ENCODE measurements at places on chromosomes 4 and X. TPM values are rescaled to one million over a fixed set of nuclear protein-coding genes. Genes with fewer than 3 reads are reported as not detected.

Gene PAK3
- 20.3 TPM for total RNA-seq

Gene LIMCH1
- 136 TPM for total RNA-seq

Gene ADAM29
- not detected for total RNA-seq

Gene IGFBP7
- 1,486 TPM for total RNA-seq

Gene TBX22
- 8.4 TPM for total RNA-seq

Gene PPP2R2C
- total RNA-seq: 0.15 TPM

Gene STPG2
- 2.3 TPM for total RNA-seq

Gene TCP11X2
- total RNA-seq: not detected

Gene SLC7A11
- total RNA-seq: 9.9 TPM

Gene DDIT4L
- 1.4 TPM for total RNA-seq

Gene ZFX
- total RNA-seq: 105 TPM

Gene AR
- 10.9 TPM for total RNA-seq

Gene PLAC1
- total RNA-seq: not detected

- no peaks in the 10 kb centered on the region for H3K36me3 ChIP-seq
- H3K27ac ChIP-seq: peak within 1 kb of the TSS; percentile 100
- DNase-seq: peak; percentile 73
- peaks cover 12% of the 10 kb centered on the region for H3K4me1 ChIP-seq
- H3K27me3 ChIP-seq: no peaks in the 10 kb centered on the region
- H3K4me3 ChIP-seq: peak within 1 kb of the TSS; percentile 33
Measured at GRCh38 chr4:78551420-78552351, at the start of gene ANXA3. Gene ANXA3 (plus strand): TSS chr4:78551770. CDS start chr4:78554474, 2,704 bp downstream.

DNA sequence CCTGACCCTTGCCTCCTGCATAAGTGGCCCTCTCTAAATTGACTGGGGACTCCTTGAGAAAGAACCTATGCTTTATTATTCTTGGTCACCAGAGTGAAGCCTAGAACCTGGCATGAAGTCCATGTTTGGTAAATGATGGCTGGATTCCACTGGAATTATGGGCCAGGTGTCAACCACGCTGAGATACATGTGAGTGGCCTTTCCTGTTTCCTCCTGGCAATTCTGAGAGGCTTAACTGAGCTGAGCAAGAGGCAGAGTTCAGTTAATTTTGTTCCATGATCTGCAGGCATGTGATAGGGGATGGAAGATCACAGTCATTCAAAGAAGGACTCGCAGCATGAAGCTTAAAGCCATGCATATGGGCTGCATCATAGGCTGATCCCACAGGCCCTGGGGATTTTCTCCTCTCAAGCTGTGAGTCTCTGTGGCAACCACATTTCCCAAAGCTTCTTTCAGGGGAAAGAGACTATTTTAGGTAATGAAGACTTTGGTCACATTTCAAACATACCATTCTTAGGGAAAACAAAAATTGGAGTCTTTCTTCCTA lies 69.4 kb upstream of the CLNK start:
- no peaks in the 10 kb centered on the region for H3K4me1 ChIP-seq
- no peak overlapping the region for H3K27ac ChIP-seq
- no peaks in the 10 kb centered on the region for H3K36me3 ChIP-seq
- H3K4me3 ChIP-seq: no peak overlapping the region
- no peak for DNase-seq
- no peaks in the 10 kb centered on the region for H3K27me3 ChIP-seq

- H3K36me3 ChIP-seq: no peaks in the 10 kb centered on the region
- H3K4me3 ChIP-seq: no peak overlapping the region
- no peaks in the 10 kb centered on the region for H3K27me3 ChIP-seq
- H3K4me1 ChIP-seq: no peaks in the 10 kb centered on the region
- H3K27ac ChIP-seq: no peak overlapping the region
Measured at GRCh38 chr4:147351083-147351787, 129.7 kb upstream of the EDNRA start.

GRCh38 chr4:1008840-1009541 lies 2.4 kb upstream of the FGFRL1 start:
- H3K27me3 ChIP-seq: peaks cover 4% of the 10 kb centered on the region
- H3K4me3 ChIP-seq: peak overlapping the region; percentile 65
- no peak overlapping the region for H3K27ac ChIP-seq

GRCh38 chrX:16589211-16589610 lies 60.7 kb upstream of the S100G start:
- H3K4me3 ChIP-seq: no peak overlapping the region
- H3K27me3 ChIP-seq: no peaks in the 10 kb centered on the region
- no peaks in the 10 kb centered on the region for H3K36me3 ChIP-seq

DNA sequence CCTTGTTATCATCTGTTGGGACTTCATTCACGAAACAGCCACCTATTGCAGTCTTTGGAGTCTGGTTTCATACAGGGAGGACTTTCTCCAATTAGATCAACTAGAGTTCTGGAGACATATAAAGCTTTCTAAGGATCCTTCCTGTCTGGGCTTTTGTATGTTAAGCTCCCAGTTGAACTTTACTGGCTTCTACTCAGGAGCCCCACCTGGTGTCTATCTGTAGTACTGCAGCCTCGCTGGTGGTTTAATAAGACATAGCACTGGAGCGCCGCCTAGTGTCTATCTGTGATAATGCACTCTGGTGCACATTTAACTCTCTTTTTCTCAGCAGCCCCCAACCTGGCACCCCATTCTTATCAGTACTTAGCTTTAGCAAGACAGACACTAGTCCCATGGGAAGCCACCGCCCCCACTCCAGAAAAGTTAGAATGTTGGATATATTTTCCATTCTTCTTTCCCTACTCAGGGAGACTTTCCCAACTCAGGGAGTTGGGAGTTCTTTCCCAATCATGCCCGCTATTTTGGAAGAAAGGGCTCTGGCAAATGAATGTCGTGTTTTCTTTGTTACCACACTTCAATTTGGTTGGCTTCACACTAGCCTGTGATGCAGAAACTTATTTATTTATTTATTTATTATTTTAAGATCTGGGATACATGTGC lies 36.9 kb upstream of the SYTL4 start:
- no peaks in the 10 kb centered on the region for H3K4me1 ChIP-seq
- peak; percentile 81 for DNase-seq
- H3K27ac ChIP-seq: no peak overlapping the region
- no peaks in the 10 kb centered on the region for H3K36me3 ChIP-seq

DNA sequence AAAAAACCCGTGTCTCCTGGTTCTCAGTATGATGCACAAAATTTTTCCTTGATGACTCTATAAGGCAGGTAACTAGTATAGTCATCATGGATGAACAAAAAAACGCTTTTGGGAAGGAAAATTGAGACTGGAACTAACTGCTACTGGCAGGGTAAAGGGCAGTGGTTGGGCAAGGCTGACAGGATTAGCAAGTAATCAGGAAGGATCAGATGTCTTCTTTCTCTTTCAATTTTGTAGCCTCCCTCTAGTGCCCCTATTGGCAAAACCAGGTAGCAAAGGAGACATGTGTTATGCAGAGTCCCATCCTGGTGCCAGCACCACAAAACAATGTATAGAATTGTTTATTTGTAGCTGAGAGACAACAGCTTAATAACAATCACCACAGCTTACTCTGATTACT lies 12.8 kb upstream of the SLITRK4 start:
- H3K27me3 ChIP-seq: no peaks in the 10 kb centered on the region
- no peak overlapping the region for H3K4me3 ChIP-seq
- H3K4me1 ChIP-seq: no peaks in the 10 kb centered on the region
- DNase-seq: peak; percentile 1
- H3K36me3 ChIP-seq: no peaks in the 10 kb centered on the region

- H3K4me3 ChIP-seq: no peak overlapping the region
- H3K27me3 ChIP-seq: no peaks in the 10 kb centered on the region
- DNase-seq: no peak
- no peaks in the 10 kb centered on the region for H3K36me3 ChIP-seq
- H3K4me1 ChIP-seq: no peaks in the 10 kb centered on the region
Measured at GRCh38 chrX:10360116-10360515, 203.3 kb downstream of the CLCN4 start.

DNA sequence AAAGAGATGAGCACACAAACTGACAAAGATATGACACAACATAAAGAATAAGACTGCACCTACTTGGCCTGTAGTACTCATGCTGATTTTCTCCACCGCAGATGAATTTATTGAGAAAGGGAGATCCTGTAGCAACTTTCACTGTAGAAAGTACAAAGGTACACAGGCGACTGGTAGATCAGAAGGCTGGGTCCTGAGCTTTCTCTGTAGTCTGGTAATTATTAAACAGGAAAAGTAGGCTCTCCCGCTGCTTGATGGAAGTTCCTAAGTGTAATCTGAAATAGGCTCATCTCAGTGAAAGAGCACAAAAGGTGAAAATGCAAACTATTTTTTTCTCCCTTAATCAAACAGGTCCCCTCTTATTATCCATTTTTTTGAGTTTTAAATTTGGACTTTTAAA lies at the start of gene ADH6:
ADH6 (minus strand) TSS at position 175 of the 400 bp plus-strand sequence; CDS start at position 81, 94 bp downstream.
- no peaks in the 10 kb centered on the region for H3K27me3 ChIP-seq
- no peaks in the 10 kb centered on the region for H3K36me3 ChIP-seq
- H3K27ac ChIP-seq: no peak within 1 kb of the TSS
- H3K4me1 ChIP-seq: no peaks in the 10 kb centered on the region

- no peak overlapping the region for H3K4me3 ChIP-seq
- H3K27me3 ChIP-seq: no peaks in the 10 kb centered on the region
- no peak for DNase-seq
- H3K27ac ChIP-seq: no peak overlapping the region
- H3K4me1 ChIP-seq: no peaks in the 10 kb centered on the region
Measured at GRCh38 chrX:2574271-2574670, 73.5 kb upstream of the DHRSX start.

DNA sequence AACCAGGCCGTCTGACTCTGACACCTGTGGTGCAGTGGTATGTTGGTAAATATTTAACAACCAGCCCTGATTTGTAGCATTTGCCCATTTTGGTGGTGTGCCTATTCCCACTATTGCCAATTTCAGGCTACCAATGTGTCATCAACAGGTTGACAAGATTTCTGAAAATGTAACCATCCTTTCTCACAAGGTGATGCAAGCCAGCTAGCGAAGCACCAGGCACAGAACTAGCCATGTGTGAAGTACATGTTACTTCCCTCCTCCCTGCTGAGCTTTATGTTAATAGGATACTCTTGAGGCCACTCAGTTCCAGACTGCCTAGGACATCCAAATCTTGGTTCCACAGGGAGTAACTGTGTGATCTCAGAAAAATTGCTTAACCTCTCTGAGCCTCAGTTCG lies 7.2 kb upstream of the MAMLD1 start:
- H3K4me1 ChIP-seq: no peaks in the 10 kb centered on the region
- DNase-seq: no peak
- no peak overlapping the region for H3K4me3 ChIP-seq
- no peak overlapping the region for H3K27ac ChIP-seq

- no peak overlapping the region for H3K4me3 ChIP-seq
- H3K4me1 ChIP-seq: peaks cover 26% of the 10 kb centered on the region
- DNase-seq: no peak
Measured at GRCh38 chr4:41878170-41878969, 56.9 kb upstream of the TMEM33 start.

GRCh38 chr4:145520172-145520571 lies 38.5 kb downstream of the SMAD1 start:
- peaks cover 12% of the 10 kb centered on the region for H3K4me1 ChIP-seq
- no peak for DNase-seq
- no peaks in the 10 kb centered on the region for H3K27me3 ChIP-seq
- H3K27ac ChIP-seq: no peak overlapping the region
- H3K4me3 ChIP-seq: no peak overlapping the region
- no peaks in the 10 kb centered on the region for H3K36me3 ChIP-seq

- H3K4me3 ChIP-seq: no peak overlapping the region
- H3K4me1 ChIP-seq: no peaks in the 10 kb centered on the region
- no peaks in the 10 kb centered on the region for H3K27me3 ChIP-seq
- H3K27ac ChIP-seq: no peak overlapping the region
- DNase-seq: no peak
- H3K36me3 ChIP-seq: no peaks in the 10 kb centered on the region
Measured at GRCh38 chrX:148938348-148938747, 437.9 kb downstream of the AFF2 start.

- H3K27ac ChIP-seq: no peak overlapping the region
- DNase-seq: no peak
- no peaks in the 10 kb centered on the region for H3K4me1 ChIP-seq
- no peaks in the 10 kb centered on the region for H3K27me3 ChIP-seq
Measured at GRCh38 chr4:116150152-116150551, 935.2 kb downstream of the TRAM1L1 start.

DNA sequence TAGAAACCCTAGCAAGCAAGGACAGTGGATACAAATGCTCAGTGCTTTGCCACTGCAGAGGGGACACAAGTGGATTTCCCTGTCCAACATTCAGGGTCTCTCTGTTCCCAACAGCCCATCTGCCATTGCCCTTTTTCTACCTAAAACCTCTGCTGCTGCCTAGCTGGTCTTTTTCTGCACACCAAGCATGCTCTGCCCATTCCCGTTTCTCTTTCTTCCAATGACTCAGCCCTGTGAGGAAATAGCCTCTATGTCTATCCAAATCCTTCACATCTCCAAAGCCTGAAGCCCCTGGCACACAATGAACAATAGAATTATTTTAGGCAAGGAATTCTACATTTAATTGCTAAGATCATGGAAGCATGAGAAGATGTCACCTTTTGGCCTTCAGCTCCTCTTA lies 5.7 kb upstream of the AMELX start:
- no peak for DNase-seq
- H3K4me1 ChIP-seq: no peaks in the 10 kb centered on the region
- H3K36me3 ChIP-seq: no peaks in the 10 kb centered on the region
- H3K27ac ChIP-seq: no peak overlapping the region
- H3K4me3 ChIP-seq: no peak overlapping the region

DNA sequence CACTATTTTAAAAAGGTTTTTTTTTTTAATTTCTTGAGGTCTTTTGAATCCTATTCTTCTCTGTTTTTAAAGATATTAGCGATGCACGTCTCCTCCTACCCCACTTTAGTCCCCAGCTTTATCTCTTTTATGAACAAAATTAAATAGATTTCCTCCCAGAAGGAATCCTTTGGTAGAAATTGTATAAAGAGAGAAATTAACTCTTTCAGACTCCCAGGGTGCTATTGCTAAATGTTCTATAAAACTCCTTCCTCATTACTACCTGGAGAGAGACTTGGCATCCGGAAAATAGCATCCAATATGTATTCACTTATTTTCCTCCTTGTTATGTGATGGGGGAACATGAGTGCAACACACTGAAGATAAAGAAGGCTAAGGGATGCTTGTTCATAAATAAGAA lies 16.5 kb upstream of the PACRGL start:
- no peak overlapping the region for H3K4me3 ChIP-seq
- no peaks in the 10 kb centered on the region for H3K27me3 ChIP-seq
- DNase-seq: no peak
- no peaks in the 10 kb centered on the region for H3K36me3 ChIP-seq
- no peak overlapping the region for H3K27ac ChIP-seq

DNA sequence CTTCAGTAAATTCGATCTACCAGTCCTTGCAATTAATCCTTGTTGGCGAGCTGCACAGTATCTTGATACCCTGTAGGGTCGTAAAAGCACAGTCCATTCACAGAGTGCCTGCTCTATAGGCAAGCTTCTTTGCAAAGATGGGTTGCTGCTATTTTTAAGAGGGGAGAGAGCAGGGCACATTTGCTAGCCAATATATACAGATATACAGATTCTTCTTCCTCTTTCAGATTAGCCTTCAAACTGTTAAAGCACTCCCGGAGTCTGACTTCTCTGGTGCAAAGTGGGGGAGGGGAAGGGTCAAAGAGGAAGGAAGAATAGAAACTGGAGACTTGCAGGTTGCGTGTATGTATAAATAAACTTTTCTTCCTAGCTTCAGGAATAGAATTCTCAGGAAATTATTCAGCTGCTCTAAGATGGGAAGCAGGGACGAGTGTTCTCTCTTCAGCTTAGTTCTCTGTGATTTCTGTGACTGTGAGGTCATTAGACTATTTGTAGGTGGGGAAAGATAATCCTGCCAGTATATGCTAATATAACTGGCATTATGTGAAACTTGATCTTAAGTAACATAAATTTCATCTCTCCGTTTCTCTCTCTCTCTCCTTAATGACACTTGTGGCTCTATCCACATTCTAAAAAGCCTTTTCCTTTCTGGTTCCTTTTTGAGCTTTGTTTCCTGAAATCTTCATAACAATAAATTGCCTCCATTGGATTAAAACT lies at the start of gene CYSLTR1:
CYSLTR1 (minus strand) TSS at position 242 of the 717 bp plus-strand sequence. CDS start 53,865 bp downstream, outside the sequence.
- no peaks in the 10 kb centered on the region for H3K4me1 ChIP-seq
- no peak within 1 kb of the TSS for H3K27ac ChIP-seq
- no peaks in the 10 kb centered on the region for H3K27me3 ChIP-seq
- no peak for DNase-seq
- H3K4me3 ChIP-seq: no peak within 1 kb of the TSS

Data from thyroid gland (tissue), 4 donors.